ENCODE measurements at places on chromosomes 6 and 20.

DNA sequence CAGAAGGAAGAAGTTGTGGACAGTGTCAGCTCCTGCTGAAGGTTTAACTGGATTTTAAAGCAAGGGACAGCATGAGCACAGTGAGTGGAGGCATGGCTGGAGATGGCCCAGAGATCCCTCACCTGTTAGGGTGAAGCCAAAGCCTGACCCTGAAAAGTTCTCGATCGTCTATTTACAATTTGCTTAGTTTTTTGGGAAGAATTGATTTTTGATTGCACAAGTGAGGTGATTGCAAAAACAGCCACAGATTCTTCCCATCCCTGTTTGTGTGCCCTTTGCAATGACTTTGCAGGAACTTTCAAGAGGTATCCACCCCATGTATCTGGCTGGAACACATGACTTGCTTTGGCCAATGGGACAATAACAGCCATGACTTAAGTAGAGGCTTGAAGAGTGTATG is 170.1 kb downstream of the TFAP2C start:
- DNase-seq: no peak

DNA sequence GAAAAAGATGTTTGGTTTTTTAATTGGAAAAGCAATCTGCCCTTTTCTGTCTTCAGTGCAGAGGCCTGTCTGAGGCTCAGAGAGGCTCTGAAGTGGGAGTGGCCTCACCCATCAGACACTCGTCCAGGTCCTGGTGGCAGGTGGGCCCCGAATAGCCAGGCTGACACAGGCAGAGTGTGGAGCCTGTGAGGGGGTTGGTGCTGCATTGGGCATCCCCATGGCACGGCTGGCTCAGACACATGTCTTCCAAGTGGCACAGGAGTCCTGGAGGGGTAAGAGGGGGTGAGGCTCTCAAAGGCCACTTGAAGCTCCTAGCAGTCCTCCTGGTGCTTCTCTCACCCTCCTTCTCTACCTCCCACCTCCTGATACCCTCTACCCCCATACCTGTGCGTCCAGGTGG is 3.8 kb downstream of the NOTCH4 start:
- no peak for DNase-seq

DNA sequence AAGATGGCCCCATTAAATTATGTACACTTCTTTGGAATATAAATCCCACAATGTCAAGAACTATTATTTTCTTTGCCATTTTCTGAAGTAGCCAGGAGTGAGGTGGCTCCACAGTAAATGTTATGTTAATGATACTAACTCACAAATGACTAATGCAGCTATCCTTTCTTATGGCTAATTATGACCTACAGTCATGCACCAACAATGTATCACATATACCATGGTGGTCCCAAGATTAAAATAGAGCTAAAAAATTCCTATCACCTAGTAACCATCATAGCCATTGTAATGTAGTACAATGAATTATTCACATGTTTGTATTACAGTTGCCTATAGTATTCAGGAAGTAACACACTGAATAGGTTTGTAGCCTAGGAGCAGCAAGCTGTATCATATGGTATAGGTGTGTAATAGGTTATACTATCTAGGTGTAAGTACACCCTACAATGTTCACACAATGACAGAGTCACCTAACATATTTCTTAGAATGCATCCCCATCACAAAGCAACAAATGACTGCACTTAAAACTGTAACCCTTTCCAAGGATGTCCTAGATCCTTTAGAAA is 15.3 kb downstream of the ECHDC1 start:
- no peak for DNase-seq

DNA sequence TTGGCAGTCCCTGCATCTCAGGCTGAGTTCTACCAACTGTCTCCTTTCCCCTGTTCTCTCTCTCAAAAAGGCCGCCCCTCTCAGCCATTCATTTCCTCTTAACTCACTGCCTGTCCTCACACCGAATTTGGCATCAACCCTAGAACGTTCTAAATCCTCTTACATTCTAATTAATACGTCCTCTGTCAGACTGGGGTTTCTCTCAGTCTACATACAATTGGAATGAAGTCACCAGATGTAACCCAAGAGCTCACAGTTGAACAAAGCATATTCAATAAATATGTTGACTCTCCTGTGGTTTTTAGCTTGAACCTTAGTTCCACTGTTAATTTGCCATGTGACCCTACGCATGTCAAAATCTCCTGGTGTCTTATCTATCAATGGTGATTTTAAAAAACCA is 269.6 kb downstream of the CLIC5 start:
- no peak for DNase-seq

- no peak for DNase-seq
Observed at GRCh38 chr20:49381558-49382493, 100.6 kb downstream of the KCNB1 start.

DNA sequence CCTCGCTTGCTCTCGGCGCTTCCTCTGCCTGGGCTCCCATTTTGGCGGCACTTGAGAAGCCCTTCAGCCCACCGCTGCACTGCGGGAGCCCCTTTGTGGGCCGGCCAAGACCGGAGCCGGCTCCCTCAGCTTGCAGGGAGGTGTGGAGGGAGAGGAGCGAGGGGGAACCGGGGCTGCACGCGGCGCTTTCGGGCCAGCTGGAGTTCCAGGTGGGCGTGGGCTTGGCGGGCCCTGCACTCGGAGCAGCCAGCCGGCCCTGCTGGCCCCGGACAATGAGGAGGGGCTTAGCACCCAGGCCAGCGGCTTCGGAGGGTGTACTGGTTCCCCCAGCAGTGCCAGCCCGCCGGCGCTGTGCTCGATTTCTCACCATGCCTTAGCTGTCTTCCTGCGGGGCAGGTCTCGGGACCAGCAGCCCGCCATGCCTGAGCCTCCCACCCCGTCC is 10.2 kb upstream of the SRPK1 start:
- DNase-seq: no peak

DNA sequence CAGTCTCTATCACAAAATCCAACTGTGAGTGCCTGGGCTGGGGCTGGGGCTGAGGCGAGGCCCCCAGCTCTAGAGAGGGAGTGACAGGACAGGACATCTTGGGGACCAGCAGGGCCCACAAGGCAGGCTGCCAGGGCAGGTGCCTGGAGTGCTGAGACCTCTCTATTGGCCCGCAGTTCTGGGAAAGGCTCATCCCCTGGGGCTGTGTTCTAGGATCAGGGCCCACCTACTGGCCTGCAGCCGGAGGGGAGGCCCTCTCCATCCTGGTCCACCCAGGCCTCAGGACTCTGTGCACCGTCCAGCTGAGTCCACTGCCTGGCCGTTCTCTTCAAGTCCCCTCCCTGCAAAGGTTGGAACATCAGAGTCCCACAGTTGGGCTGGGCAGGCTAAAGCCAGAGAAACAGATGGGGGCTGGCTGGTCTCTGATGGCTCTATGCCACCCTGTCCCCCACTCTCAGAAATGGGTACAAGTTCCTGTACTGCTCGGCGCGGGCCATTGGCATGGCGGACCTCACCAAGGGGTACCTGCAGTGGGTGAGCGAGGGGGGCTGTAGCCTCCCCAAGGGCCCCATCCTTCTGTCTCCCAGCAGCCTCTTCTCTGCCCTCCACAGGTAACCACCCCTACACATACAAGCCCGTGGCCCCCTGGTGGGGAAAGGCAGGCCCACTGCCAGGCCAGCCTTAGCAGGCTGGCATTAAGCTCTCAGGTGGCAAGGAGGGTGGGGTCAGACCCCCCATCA is 9.0 kb downstream of the EMILIN3 start:
- DNase-seq: no peak

Data from bone marrow (tissue), 2 donors.